ENCODE measurements at places on chromosomes 6 and 20.

GRCh38 chr6:78670156-78670555, 197.2 kb upstream of the IRAK1BP1 start:
- no peak for DNase-seq

GRCh38 chr20:64113444-64113775, 6.0 kb upstream of the NPBWR2 start:
- no peak for DNase-seq

DNA sequence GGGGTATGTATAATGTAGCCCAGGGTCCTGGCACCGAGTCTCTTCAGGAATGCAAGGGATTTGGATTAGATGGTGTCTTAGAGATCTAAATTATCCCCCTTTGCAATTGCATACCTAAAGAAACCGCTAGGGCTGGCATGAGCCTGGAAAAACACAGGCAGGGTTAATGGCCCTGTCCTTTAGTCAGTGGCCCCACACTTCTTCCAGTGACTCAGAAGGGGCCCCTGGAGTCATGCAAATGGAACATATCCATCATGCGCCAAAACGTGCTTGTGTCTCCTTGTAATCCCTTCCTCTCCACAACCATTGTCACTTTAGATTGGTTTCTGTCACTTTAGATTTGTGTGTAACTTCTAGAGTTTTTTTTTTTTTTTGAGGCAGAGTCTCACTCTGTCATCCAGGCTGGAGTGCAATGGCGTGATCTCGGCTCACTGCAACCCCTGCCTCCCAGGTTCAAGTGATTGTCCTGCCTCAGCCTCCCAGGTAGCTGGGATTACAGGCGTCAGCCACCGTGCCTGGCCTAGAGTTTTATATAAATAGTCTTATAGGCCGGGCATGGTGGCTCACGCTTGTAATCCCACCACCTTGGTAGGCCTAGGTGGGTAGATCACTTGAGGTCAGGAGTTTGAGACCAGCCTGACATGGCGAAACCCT, 8.7 kb upstream of the MYBL2 start:
- no peak for DNase-seq

DNA sequence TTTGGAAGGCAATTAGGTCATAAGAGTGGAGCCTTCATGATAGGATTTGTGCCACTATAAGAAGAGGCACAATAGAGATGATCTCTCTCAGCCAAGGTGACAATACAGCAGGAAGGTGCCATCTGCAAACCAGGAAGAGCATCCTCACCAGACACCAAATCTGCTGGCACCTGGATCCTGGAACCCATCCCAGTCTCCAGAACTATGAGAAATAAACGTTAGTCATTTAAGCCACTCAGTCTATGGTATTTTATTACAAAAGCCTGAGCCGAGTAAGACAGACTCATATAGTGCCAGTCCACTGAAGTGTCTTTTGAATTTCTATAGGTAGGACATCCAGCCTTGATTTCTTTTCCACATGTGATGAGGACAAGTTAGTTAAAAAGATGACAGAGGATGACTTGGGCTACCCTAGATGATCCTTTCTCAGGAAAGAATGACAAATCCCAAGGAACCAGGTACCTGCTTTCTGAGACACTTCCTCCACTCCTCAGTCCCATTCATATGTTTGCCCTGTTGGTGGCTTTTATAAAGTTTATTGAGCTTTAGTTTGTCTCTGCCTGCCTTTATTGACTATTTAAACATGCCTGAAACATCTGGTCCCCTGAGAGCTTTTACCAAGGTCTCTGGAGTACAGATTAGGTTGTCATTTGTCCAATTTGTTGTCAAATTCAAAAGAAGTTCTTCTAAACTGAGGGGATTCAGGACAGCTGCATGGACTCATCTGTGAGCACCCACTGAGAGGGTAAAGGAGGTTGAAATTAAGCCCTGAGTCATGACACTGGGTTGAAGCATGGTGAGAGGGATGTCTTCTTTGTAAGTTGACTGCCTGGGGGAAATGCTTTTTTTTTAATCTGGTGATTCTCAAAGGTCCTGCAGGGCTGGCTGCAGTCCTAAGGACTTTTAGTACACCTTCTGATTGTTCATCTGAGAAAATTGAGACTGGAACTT, 165.0 kb upstream of the PLCB4 start:
- DNase-seq: no peak

- DNase-seq: no peak
These were observed 18.4 kb downstream of the UBE2V1 start for GRCh38 chr20:50094522-50094921.

DNA sequence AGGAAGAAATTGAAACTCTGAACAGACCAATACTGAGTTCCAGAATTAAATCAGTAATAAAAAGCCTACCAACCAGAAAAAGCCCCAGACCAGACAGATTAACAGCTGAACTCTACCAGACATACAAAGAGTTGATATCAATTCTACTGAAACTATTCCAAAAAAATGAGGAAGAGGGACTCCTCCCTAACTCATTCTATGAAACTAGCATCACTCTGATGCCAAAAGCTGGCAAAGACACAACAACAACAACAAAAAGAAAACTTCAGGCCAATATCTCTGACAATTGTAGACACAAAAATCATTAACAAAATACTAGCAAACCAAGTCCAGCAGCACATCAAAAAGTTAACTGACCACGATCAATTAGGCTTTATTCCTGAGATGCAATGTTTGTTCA, 246.0 kb upstream of the RUNX2 start:
- no peak for DNase-seq

DNA sequence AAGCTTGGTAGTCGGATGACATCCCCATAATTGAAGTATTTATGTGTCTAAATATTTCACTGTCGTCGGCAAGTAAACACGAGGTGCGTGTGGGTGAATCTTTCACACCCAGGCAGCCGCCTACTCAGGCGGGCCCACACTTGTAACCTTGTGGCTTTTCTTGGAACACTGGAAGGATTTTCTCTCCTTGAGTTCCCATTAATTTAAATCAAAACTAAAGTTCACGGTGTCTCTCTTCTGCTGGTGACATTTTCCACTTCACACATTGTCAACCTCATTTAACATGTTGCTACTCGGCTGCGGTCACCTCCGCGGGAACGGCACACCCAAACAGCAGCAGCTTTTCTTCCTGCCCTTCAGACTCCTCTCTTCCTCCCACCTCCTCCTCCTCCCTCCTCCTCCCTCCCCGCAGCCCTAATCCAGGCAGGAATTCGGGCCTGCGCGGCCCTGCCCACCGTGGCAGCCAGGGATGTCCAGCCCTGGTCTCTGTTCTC, 336.6 kb downstream of the QKI start:
- no peak for DNase-seq

DNA sequence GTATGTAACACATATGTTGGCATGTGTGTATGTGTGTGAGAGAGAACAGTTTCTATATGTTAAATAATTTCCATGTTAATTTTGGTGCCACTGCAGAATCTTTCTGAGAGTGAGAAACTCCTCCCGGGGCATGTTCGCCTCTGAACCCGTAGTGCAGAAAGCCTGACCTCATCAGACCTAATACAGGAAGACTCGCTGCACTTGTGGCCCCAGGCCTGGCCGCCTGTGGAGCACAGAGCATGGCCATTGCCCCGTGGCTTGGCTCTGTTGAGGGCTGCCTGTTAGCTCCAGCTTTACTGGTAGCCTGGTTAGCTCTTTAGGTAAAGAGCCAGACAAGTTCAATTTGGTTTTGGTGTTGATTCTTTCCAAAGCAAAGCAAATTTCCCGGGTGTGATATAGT, 25.5 kb downstream of the FARS2 start:
- no peak for DNase-seq

GRCh38 chr6:15297895-15298590, 52.2 kb downstream of the JARID2 start:
- no peak for DNase-seq

GRCh38 chr20:9837634-9838033, 1.2 kb downstream of the PAK5 start:
- no peak for DNase-seq

DNA sequence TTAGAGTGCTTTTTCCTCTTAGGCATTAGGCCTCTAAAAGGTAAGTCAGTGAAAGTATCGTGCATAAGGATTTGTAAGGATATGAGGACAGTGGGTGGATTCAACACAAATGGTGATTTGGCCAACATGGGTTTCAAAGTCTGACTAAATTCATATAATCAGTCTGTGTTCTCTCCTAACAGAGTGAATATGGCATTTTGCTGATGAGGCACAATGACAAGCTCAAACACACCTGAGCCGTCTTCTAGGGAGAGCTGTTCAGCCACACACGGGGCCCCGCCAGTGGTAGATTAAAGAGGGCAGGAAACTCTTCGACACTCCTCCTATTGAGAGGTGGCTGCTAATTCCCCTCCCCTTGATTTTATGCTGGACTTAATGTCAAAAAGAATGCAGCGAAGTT, 59.5 kb upstream of the PROKR2 start:
- DNase-seq: no peak

GRCh38 chr6:20811109-20811761, 277.0 kb downstream of the CDKAL1 start:
- no peak for DNase-seq

GRCh38 chr6:19864285-19864684, 27.1 kb downstream of the ID4 start:
- no peak for DNase-seq

GRCh38 chr6:167660944-167661551, 165.7 kb upstream of the AFDN start:
- no peak for DNase-seq

- DNase-seq: no peak
These were observed 256.5 kb downstream of the TRDN start for GRCh38 chr6:123380257-123380656.

DNA sequence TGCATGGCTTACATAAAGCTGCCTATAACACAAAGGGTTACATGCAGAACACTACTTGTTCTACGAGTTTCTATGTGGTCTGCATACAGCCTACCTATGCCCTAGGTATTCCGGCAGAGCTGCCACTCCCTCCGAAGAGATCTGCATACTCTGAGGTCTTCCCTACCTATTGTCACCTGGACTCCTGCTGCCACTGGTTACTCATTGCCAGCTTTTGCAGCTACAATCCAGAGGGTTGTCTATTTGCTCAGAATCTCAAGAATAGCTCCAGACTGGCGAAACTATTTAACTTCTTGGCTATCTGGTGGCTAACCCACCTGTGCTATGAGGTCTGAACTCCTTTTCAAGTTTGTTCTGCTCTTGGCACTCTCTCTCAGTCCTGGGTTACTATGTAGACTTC, 323.3 kb downstream of the BMP2 start:
- no peak for DNase-seq

DNA sequence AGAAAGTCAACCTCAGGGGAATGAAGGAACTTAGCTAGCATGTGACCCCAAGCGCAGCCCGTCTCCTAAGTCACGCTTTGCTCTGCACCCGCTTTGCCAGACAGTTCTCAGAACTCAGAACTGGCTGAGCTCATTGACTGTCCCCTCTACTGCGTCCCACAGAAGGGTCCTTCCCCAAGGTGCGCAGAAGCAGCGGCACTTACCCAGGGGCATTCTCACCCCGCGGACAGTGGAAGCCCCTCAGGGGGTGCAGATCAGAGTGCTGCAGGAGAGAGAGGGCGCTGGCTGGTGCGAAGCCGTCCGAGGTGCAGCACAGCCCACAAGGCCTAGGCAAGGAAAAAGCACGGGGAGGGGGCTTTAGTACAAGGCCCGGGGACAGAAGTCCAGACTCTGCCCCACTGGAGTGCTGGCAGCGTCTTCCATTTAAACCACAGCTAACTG, 807 bp downstream of the SNHG17 start:
- no peak for DNase-seq

DNA sequence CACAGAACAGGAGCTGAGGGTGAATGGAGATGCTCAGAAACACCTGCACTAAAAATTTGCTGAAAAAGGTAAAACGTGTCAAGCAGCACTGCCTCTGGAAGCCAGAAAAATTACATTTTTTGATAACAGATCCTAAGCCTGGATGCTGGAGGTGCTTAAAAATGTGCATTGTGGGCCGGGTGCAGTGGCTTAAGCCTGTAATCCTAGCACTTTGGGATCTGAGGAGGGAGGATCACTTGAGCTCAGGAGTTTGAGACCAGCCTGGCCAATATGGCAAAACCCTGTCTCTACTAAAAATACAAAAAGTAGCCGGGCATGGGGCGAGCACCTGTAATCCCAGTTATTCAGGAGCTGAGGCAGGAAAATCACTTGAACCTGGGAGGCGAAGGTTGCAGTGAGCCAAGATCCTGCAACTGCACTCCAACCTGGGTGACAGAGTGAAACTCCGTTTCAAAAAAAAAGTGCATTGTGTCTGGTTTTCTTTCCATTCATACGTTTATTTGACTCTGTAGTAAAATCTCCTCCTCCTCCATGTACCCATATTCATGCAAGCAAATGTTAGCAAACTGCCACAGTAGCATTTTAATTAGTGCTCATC, 587 bp upstream of the BTN3A1 start:
- DNase-seq: no peak

DNA sequence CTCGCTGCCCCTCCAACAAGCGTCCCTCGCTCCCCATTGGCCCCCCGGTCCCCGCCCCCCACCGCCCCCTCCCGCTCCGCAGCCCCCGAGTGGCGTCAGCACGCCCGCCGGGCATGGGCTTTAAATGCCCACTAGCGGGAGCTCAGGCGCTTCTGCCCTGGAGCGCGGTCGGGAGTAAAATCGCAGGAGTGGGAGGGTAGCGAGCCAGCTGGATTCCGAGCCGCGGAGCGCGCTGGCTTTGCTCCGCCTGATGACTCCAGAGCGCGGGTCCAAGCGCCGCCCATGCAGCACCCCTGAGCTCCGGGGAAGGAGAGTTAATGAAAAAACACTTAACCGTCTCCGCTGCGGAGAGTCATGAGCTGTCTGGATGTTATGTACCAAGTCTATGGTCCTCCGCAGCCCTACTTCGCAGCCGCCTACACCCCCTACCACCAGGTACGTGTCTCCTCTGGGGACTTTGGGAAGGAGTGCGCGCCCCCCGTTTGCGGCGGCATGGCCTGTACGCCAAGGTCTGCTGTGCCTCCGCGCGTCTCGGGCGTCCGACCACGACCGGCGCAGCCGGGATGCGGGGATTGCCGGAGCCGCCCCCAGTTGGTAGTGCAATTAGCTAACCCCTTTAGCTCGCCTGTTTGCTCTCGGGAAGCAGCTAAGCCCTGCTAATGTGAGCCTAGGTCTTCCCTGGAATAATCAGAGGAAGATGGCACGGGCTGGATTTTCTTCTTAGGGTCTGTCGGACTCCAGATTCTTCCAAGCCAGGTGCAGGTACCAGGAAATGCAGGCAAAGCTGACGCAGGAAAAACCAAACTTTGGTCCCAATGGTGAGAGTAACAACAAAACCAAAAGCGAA, at the start of gene VGLL2:
TSS of gene VGLL2 (plus strand) at position 149 of the 847 bp plus-strand sequence. CDS start at position 355, 206 bp downstream.
- DNase-seq: no peak

GRCh38 chr6:139686308-139686707, 311.9 kb upstream of the CITED2 start:
- no peak for DNase-seq

GRCh38 chr6:166619912-166620311, 7.1 kb downstream of the RPS6KA2 start:
- no peak for DNase-seq

- DNase-seq: no peak
These were observed 324.7 kb upstream of the JARID2 start for GRCh38 chr6:14921170-14921569.

GRCh38 chr6:87922947-87923330, 124.7 kb upstream of the SPACA1 start:
- DNase-seq: peak; percentile 20

- DNase-seq: no peak
These were observed 403.7 kb downstream of the CDH26 start for GRCh38 chr20:60361761-60362395.

GRCh38 chr20:8547035-8547650, 415.1 kb downstream of the PLCB1 start:
- DNase-seq: no peak

- no peak for DNase-seq
These were observed 101.1 kb downstream of the ZFAND3 start for GRCh38 chr6:37920667-37921066.

GRCh38 chr6:27451660-27452390, 21.1 kb downstream of the ZNF184 start:
- DNase-seq: no peak

- DNase-seq: no peak
These were observed 161.7 kb downstream of the PLCB1 start for GRCh38 chr20:8293750-8294149.

All from GM12891 (cell line).